ENCODE measurements at places on chromosomes 7 and 10.

GRCh38 chr10:132702601-132703418, 83.1 kb downstream of the NKX6-2 start:
- DNase-seq, result no peak

DNA sequence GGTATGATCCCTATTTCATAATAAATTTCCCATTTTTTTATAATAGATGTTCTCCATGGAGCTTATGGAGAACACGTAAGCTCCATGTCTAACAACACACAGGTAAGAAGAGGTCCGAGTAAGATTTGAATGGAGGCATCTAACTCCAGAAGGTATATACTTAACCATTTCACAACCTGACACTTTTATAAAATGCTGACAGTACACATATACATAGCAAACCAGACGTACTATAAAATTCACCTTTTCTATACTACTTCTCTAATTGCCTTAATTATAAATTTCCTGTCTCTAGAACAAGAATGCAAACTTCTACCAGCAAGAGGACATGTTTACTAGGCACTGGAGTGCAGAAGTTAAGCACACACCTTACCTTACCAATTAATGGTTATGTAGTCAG, 151.3 kb downstream of the DGKI start:
- DNase-seq, result no peak

DNA sequence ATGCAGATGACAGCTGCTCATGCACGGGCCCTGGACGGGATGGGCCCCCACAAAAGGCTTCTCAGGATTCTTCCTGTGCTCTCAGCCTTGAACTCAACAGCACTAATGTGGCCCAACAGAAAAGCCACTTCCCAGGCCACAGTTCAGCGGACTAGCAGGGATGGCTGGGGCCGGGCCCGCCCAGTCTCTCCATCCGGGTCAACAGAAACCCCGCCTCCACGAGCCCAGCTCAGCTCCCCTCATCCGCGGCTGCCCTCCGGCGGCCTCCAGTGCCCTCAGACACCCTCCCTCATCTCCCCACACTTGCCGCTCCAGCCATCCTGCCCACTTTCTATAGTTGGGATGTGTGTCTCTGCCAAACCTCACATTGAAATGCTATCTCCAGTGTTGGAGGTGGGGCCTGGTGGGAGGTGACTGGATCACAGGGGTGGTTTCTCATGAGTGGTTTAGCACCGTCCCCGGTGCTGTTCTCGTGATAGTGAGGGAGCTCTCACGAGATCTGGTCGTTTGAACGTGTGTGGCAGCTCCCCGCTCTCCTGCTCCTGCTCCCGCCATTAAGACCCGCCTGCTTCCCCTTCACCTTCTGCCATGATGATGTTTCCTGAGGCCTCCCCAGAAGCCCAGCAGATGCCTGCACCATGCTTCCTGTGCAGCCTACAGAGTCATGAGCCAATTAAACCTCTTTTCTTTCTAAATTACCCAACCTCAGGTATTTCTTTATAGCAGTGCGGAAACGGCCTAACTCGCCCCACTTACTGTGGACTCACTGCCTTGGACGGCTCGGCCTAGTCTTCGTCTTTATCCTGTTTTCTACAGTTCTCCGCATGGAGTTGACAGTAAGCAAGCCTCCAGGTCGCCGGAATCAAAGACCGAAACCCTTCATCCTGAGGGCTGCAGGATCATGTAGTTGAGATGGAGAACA, 169.9 kb upstream of the RNF32 start:
- DNase-seq, result no peak

DNA sequence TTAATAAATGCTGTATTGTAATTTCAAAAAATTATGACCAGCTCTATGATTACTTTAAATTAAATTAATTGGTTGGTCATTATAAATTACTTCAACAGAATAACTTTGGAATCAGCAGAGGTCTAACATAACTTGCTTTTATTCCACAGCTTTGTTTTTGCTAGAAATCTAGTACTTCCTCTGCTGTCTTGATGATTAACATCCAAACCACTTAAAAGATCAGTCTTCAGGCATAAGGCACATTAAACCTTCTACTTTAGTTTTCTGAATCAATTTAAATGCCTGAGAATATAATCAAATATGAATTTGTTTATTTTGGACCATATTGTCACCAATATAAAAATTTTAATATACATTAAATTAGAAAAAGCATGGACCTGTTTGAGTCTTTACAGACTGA, 465.3 kb downstream of the ARL4A start:
- DNase-seq, result no peak

GRCh38 chr7:6346581-6346980, 74.2 kb upstream of the CYTH3 start:
- DNase-seq, result no peak

DNA sequence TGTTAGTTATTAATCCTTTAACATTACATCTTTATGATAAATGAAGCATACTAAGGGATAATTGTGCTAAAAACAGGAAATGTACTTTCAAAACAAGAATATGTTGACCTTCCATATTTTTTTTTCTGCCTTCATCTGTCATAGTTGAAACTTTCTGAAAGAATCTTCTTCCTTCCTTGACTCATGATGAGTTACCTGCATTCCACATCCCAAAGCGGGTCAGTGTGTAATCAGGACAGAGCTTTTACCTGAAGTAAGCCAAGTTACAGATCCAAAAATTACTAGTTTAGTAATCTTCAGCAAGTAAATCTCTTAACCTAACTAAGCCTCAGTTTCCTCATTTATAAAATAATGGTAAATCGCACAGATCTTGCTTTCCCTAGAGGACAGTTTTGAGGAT, 13.4 kb upstream of the ARL4A start:
- DNase-seq, result no peak

DNA sequence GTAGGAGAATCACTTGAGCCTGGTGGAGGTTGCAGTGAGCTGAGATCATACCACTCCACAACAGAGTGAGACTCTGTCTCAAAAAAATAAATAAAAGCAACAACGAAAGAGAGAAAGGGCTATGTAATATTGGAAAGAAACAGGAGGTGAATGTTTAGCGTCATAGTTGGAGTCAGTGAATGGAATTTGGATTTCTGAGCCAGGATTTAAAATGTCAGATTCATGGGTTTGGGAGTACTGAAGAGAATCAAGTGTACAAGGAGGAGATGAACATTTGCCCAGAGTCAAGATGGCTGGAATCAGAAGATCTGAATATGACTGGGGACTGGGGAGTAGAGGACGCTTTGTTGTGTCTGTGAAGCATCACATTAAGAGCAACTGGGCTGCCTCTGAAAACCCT, 366.4 kb downstream of the GALNT17 start:
- DNase-seq, result no peak

DNA sequence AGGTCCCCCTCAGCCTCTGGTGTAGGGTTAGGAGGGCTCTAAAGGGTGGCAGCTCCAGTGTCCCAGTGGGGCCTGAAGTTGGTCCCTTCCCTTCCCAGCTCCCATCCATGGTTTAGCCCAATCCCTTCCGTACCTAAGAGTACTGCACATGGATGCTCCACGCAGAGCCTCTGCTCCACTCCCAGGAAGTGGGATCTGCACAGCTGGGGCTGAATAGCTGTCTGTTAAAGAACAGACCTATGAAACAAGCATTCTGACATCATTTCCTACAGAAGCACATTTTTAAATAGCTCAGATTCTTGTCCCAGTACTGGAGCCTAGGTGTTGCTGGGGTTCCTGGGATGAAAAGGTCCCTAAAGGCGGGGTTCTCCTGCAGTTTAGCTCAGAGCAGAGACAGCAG, 135.9 kb downstream of the ZMYND11 start:
- no peak for DNase-seq

DNA sequence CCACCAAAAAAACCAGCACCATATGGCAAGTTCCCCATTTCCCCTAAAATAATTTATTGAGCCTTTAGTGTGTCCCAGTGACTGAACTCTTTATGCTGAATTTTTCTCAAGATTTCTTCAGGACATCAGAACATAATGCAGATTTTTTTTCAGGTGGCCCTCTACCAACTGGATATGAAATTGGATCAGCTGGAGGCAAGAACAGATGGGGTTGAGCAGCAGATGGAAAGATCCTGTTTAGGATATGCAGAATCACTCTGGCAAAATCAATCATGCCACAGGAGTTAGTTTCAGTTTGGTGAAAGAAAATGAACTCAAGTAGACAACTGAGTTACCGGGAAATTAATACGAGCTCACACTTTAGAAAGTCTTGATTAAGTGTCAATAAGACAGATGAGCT, 761.5 kb upstream of the C7orf33 start:
- DNase-seq, result no peak

GRCh38 chr10:22583683-22584082, 130.7 kb downstream of the PIP4K2A start:
- DNase-seq, result no peak

- no peak for DNase-seq
Measured at GRCh38 chr10:8543361-8544056, 489.0 kb downstream of the GATA3 start.

GRCh38 chr7:142375710-142376313, 118.0 kb upstream of the PRSS58 start:
- peak; percentile 35 for DNase-seq

GRCh38 chr10:130403153-130404075, 267.2 kb downstream of the GLRX3 start:
- no peak for DNase-seq

DNA sequence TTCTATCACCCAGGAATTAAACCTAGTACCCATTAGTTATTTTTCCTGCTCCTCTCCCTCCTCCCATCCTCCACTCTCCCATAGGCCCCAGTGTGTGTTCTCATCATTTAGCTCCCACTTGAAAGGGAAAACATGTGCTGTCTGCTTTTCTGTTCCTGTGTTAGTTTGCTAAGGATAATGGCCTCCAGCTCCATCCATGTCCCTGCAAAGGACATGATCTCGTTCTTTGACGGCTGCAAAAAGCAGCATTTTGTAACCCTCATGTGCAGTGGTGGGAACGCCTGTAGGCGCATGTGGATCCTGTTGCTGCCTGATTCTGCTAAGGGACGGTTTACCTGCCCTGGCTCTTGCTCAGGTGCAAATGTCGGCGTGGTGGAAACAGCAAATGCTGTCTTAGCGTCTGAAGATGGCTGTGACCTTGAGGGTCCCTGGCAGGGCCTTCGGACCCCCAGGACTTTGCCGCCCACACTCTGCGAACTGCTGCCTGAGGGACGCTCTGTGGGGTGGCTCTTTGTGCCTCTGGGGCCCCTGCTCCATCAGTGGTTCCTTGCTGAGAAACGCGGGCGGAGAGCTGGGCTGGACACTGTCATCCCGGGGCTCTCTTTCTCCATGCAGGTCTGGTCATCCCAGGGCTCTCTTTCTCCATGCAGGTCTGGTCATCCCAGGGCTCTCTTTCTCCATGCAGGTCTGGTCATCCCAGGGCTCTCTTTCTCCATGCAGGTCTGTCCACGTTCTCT, 5.6 kb upstream of the MTG1 start:
- DNase-seq, result no peak

DNA sequence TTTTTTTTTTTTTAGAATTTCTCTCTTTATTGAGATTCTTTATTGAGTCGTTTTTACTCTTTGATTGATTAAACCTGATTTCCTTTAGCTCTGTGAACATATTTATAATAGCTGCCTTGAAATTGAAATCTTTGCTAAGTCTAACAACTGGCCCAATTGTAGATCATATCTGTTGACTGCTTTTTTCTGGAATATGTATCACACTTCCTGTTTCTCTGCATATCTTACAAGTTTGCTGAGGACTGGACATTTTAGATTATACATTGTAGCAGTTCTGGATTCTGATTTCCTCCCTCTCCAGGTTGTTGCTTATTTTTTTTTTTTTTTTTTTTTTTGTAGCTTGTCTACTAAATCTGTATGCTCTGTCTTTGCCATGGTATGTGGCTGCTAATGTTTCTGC, 56.3 kb downstream of the PRKAR2B start:
- DNase-seq, result no peak

DNA sequence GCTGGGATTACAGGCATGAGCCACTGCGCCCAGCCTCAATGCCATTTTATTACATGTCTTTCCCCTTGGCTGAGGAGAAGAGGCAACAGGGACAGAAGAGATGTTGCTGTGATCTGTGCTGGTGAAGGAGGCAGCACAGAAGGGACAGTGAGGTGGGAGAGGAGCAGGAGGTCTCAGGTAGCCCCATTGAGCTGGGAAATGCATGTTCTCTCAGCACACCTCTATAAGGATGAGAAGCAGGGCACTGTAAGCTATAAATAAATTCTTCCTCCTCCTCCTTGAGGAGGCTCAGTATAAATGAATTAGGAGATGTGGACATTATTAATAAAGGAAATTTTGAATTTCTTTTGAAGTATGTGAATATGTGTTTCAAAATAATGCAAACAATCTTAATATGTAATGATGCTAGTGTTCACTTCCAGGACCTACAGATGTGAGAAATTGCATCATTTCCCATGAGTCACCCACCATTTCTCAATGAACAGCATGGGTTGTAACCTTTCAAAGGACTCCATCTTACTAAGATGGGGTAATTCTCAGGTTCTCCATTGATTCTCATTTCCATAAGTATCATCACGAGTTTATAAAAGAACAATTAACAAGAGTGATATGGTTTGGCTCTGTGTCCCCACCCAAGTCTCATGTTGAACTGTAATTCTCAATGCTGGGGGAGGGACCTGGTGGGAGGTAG, 88.9 kb upstream of the ODAD2 start:
- DNase-seq, result peak; percentile 42

Measured in activated CD8-positive, alpha-beta T cell treated with anti-CD3 and anti-CD28 coated beads for 36 hours (primary cell).